ENCODE measurements at places on chromosomes 2 and 18.

GRCh38 chr2:47009253-47009767, 93.7 kb upstream of the MCFD2 start:
- H3K27ac ChIP-seq, result no peak overlapping the region
- no peaks in the 10 kb centered on the region for H3K27me3 ChIP-seq
- H3K36me3 ChIP-seq, result peaks cover 52% of the 10 kb centered on the region
- H3K4me1 ChIP-seq, result peaks cover 5% of the 10 kb centered on the region
- no peak overlapping the region for H3K4me3 ChIP-seq

DNA sequence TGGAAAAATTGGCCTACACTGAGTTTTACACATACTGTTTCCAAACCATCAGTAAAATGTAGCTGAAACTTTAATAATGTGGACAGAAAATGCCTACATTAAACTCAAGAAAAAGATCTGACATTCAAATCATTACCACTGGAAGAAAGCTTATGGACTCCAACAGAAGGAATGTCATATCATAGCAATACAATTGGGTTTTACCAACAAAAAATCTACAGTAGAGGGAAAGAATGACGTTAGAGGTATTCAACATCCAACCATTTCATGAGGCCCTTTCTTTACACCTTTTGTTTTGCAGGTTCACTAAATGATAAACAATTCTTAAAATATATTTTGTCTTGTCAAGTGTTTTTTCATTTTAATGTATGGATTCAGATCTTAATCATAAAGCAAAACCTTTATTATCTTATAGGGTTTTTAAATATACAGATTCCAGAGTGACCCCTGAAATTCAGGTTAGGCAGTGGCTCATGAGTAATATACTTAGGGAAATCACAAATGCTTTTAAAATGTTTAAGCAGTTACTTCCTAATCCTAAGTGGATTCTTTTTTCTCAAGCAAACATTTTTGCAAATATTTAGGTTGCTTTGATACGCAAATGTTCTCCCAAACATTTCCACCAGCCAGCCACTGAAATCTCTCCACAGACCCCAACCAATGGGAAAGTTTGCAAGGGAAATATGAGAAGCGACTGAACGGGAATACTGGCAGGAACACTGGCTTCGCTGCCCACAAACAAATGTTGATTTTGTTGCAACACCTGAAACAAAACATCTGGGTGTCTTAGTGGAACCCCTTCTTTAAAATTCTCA, 168.7 kb downstream of the TCF4 start:
- no peaks in the 10 kb centered on the region for H3K27me3 ChIP-seq
- no peaks in the 10 kb centered on the region for H3K36me3 ChIP-seq
- DNase-seq, result no peak
- H3K27ac ChIP-seq, result no peak overlapping the region
- H3K4me3 ChIP-seq, result no peak overlapping the region

GRCh38 chr2:226584518-226585055, 215.0 kb downstream of the IRS1 start:
- H3K36me3 ChIP-seq, result no peaks in the 10 kb centered on the region
- peak overlapping the region; percentile 82 for H3K27ac ChIP-seq
- no peaks in the 10 kb centered on the region for H3K27me3 ChIP-seq
- peaks cover 58% of the 10 kb centered on the region for H3K4me1 ChIP-seq

- H3K27ac ChIP-seq, result no peak overlapping the region
- H3K4me1 ChIP-seq, result peaks cover 5% of the 10 kb centered on the region
- H3K27me3 ChIP-seq, result no peaks in the 10 kb centered on the region
- no peak overlapping the region for H3K4me3 ChIP-seq
- no peaks in the 10 kb centered on the region for H3K36me3 ChIP-seq
These were observed 240.6 kb upstream of the RAB12 start for GRCh38 chr18:8368512-8369217.

GRCh38 chr2:166882851-166883250, 5.4 kb upstream of the XIRP2 start:
- no peaks in the 10 kb centered on the region for H3K36me3 ChIP-seq
- no peak overlapping the region for H3K4me3 ChIP-seq
- no peak overlapping the region for H3K27ac ChIP-seq
- H3K27me3 ChIP-seq, result no peaks in the 10 kb centered on the region
- no peaks in the 10 kb centered on the region for H3K4me1 ChIP-seq
- no peak for DNase-seq

All from SJSA1 (cell line).